ENCODE measurements at places on chromosomes 1 and 21.

GRCh38 chr1:23701996-23702395 lies 10.4 kb downstream of the RPL11 start:
- DNase-seq: no peak

DNA sequence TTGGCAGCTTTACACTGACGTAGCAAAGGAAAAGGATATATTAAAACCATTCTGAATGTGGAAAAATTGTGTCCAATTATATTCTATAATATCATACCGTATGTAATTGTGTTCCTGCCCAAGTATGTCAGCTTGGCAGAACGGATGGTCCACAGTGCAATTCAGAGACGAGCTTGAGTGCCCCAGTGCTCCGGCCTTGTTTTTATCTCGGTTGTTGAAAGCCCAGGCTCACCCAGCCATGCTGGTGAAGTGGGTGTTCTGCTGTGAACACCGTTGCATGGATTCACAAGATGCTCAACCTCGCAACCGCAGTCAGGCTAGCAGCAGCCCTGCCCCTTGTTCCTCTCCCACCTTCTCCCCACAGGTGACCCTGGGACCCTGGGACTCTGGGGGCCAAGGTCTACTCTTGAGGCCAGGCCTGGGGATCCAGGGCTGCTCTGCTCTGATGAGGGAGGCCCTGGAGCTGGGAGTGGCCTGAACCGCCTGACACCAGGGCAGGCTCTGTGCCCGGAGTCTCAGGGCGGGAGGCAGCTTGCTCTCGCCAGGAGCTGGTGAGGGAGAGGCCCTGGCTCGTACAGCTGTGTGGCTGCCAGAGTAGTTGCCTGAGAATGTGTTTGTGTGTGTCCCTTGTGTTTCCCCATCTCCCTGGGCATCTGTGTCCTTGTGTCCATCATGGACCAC lies 11.2 kb downstream of the PTPRF start:
- DNase-seq: no peak

GRCh38 chr1:75471252-75471651 lies 139.7 kb downstream of the SLC44A5 start:
- no peak for DNase-seq

DNA sequence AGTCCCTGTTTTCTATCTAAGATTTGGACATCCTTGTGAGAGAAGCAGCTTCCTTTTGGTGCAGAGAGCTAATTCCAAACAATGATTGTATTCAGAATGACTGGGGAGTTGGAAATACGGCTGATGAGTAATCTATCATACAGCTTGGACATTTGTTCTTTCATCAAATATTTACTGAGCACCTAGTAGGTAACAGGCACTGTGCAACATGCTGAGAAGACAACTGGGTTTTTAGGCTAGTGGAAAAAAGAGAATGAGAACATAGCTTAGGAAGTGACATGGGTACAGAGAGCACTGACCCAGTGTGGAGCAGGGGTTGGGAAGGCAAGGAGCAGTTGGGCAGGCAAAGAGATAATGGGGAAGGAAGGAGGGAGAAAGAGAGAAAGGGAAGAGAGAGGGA lies 87.5 kb downstream of the TBX19 start:
- DNase-seq: no peak

DNA sequence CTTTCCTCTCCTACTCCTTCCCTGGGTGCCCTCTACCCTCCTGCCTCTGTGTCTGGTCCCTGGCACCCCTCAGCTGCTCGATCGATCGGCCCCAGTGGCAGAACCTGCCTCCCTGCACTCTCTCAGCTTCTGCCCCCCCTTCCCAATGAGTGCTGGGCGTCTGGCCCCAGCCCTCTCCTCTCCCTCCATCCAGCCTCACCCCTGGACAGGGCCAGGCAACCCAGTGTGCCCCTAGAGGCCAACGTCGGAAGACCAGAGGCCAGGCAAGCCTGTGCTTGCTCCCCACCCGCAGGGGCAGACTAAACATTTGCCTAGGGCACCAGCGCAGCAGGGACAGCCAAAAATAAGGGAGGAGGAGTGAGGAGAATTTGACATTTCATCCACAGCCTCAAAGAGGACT lies 43.5 kb downstream of the LGR6 start:
- DNase-seq: peak; percentile 27

DNA sequence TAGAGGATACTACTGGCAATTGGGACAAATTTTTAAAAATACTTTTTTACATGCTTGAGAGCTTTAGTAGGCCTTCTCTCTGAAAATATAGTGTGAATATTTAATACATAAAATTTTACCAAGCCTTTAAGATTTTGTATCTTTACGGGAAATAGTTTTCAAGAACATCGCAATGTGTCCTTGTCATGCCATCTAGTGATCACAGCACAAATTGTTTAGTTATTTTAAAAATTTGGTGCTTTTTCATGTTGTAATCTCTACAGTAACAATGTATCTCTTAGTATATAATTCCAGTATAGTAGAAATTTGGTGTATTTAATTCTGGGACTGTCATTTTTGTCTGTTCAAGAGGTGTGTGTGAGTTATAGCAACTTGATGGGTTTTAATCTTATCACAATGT lies 6.7 kb downstream of the CDC7 start:
- DNase-seq: no peak

DNA sequence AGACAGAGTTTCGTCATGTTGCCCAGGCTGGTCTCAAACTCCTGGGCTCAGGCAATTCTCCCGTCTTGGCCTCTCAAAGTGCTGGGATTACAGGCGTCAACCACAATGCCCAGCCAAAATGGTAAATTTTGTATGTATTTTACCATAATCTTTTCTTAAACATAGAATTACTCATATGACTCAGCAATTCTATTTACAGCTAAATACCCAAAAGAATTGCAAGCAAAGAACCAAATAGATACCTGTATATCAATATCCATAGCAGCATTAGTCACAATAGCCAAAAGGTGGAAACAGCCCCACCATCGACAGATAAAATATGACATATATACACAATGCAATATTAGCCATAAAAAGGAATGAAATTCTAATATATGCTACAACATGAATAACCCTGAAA lies 36.5 kb downstream of the TESK2 start:
- DNase-seq: no peak

DNA sequence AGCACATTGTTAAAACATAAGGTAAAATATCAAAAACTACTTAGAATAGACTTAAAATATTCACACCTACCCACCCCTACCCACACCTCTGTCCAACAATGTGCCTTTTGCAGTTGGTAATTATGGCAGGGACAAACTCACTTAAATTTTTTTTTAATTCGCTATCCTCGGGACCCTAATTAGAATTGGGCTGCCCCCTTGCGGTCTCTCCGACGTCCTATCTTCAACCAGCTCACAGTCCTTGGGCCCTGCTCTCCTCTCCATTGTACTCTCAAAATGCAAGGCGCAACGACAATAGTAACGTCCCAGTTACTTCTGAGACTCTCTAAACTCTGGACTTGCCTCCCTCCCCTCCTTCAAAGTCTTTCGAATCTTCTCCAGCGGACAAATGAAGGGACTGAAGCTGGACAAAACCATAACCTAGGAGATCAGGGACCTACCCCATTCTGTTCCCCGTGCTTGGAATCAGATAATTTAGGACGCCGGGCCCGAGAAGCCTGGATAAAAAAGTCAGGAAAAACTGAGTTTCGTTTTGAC lies 1.1 kb upstream of the CIART start:
- DNase-seq: peak; percentile 55

GRCh38 chr1:53508991-53509666 lies 49.9 kb downstream of the DMRTB1 start:
- no peak for DNase-seq

DNA sequence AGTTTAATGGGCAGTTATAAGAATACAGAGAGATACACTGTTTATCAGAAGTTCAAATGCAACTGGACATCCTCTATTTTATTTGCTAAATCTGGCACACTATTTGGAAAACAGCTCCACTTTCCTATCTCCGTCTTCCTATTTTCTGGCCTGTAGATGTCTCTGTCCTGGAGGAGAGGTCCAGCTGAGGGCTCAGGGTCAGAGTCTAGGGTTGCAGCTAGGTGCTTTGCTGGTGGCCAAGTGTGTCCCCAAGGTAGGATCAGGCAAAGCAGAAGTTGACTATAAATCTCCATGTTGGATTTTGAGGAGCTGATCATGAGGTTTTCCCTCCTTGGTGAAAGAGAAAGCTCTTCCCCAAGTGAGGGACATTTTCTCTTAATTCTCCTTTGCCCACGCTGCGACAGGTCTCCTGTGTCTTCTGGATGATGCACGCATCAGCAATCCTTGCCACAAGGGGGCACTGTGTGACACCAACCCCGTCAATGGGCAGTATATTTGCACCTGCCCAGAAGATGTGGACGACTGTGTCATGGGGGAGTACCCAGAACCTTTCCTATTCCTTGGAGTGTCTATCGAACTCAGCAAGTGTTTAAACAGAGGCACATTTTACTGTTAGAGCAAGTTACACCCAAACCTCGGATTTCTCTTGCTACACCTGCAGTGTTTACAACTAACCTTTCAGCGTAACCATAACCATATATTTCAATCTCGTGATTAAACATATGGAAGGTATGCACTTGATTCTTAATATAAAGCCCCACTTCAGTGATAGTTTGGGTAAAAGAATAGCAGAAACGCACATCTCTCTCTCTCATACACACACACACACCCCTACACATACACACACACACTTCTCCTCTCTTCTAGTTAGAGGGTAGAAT lies 10.2 kb downstream of the ADAM30 start:
- DNase-seq: peak; percentile 53

- DNase-seq: no peak
Observed at GRCh38 chr21:41074396-41075184, 93.4 kb upstream of the BACE2 start.

DNA sequence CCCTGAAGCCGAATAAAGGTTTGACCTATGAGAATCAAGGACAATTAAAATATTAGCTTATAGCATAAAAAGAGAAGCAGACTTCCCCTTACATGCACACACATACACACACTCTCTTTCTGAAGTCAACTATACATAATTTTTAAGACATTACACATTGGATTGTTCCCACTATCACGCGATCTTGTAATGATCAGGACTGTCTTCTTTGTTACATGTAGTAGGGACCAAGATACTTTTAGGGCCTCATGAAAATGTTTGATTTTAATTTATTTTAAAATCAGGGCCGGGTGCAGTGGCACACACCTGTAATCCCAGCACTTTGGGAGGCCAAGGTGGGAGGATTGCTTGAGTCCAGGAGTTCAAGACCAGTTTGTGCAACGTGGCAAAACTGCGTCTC lies 16.4 kb upstream of the IRF2BP2 start:
- DNase-seq: no peak

GRCh38 chr1:229249854-229250644 lies 20.9 kb upstream of the RAB4A start:
- DNase-seq: no peak

- no peak for DNase-seq
Observed at GRCh38 chr1:36783475-36783874, 250.8 kb downstream of the GRIK3 start.

- DNase-seq: no peak
Observed at GRCh38 chr1:35036621-35037020, 4.9 kb upstream of the ZMYM6 start.

DNA sequence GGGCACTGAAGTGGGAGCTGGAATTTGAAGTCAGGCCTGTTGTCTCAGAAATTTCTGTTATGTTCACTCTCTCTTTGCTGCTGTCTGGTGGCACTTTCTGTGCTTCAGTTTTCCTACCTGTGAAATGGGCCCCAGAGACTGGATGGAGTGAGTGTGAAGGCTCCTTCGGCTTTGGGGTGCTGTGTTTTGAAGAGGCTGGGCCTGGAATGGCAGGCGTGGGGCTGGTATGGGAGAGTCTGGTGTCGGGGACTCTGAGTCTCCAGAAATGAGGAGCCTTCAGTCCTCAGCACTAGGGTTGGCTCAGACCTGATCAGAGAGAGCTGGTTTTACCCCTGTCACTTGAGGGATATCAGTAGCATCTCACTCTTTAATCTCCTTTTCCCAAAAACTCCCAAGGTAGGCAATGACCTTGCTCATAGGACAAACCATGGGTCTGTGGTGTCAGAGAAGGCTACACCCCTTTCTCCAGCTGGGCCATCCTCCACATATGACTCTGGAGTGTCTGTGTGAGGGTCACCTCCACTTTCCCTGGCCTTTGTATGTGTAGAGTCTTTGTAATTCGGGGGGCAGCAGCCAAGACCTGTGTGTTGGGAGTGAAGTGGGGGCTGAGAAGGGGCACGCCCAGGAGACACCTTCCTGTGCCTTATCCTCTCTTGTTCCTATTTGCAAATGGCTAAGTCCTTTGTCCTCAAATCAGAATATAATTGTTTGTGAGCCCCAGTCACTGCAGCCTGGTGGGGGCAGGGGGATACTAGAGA lies 279.9 kb downstream of the PTPRU start:
- DNase-seq: no peak

DNA sequence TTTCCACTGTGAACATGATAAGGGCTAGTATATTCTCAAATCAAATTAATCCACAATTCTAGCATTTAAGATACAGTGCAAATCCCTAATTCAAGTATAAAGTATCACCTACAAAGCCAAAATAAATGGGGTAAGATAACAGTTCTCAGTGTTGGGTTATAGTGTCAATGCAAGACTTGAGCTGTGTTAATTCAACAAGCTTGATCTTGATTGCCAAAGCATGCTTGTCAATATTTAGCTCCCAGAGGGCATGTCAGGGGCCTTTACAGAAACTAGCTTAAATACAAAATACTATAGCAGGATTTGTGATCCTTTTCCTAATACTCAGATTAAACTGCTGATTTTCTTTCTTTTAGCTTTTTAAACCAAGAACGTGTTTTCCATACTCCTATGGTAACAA lies 541.3 kb downstream of the PTBP2 start:
- DNase-seq: no peak

DNA sequence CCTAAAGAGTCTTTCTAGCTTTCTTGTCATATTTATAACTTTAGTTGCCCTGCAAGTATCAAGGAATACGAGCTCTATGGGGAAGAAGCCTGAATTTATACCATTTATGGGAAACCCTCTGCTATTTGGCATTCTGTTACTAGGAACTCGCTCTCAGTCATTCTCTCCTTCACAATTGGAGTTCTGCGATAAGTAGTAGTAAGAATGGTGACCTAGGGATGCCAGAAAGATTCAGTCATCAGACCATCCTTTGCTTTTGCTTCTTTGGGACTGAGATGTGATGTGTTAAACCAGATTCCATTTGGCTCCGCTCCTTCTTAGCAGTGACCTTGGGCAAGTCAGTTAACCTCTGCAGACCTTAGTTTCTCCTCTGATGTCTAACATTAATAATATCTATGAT lies 256.5 kb downstream of the FGGY start:
- DNase-seq: no peak

DNA sequence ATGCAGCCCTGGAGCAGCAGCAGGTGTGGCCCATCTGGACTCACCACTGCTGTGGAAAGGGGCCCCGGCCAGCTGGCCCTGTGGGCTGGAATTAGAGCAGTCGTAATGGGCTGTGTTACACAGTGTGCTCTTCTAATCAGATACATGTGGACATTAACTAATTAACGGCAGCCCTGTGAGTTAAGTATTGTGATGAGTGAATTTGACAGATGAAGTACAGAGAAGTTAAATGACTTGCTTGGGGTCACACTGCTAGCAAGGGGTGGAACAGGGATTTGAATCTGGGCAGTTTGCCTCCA lies 58.6 kb downstream of the MDM4 start:
- no peak for DNase-seq

DNA sequence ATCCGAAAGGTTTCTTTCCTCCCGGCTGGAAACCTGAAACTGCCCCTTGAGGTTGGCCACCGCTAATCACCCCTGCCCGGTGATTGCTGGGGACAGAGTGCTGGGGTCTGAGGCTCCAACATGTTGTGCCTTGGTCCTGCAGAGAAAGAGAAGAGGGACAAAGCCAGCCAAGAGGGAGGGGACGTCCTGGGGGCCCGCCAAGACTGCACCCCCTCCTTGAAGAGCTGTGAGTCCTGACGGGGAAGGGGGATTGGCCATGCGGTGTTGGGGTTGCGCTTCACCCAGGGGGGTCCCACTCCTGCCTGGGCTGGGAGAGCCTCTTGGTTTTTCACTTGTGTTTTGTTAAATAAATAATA lies 19.5 kb downstream of the LDLRAP1 start:
- DNase-seq: no peak

- DNase-seq: no peak
Observed at GRCh38 chr1:117793413-117793812, 136.0 kb downstream of the GDAP2 start.

All from stimulated activated CD4-positive, alpha-beta T cell treated with anti-CD3 and anti-CD28 coated beads, Interleukin-4, amount 100 ng/mL, for 1 hour (primary cell).